ENCODE measurements at places on chromosomes 3 and 15. TPM values are rescaled to one million over a fixed set of nuclear protein-coding genes. Genes with fewer than 3 reads are reported as not detected.
A peak's percentile ranks its signal among the peaks of the same experiment; 100 is the strongest.

DNA sequence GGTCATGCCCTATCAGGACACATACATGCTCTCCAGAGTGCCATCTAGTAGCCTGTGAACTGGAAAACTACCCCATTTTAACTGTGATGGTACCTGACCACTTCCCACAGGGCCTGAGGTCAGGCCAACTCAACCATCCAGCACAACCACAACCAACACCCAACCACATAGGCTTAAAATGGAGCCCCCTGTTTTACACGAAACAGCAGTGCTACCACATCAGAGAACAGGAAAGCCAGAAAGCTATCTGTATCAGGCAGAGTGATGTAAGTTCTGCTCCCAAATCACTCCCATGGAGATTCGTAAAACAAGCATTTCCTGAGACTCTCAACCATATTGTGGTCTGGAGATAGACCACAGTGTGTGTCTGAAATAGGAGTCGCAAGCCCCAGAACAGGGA, 1017.3 kb upstream of the EPHA6 start:
- no peaks in the 10 kb centered on the region for H3K27me3 ChIP-seq
- no peak for DNase-seq
- no peaks in the 10 kb centered on the region for H3K36me3 ChIP-seq

DNA sequence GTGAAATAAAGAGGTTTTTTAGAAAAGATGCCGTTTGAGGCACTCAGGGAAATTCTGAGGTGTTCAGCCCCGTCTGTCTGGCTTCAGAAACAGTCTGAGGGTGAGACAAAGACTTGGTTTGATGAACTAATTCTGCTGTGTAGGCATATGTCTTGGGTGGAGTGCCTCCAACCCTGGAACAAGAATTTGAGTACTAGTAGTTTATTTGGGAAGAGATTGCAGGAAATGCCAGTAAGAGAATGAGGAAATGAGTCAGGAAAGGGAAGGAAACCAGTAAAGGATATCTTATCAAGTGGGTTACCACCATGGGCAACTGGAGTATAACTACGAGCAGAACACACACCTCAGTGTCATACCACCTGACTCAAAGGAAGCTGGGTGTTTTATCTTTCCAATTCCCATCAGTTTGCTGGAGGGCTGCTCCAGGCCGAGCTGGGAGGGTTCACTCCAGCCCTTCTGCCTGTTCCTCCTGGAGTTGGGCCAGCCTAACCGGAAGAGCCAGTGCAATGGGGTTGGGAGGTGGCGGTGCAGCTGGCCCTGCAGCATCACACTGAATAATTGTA, 75.3 kb downstream of the TGFBR2 start:
- peaks cover 6% of the 10 kb centered on the region for H3K36me3 ChIP-seq
- H3K27ac ChIP-seq = no peak overlapping the region
- H3K27me3 ChIP-seq = no peaks in the 10 kb centered on the region
- DNase-seq = no peak
- peaks cover 4% of the 10 kb centered on the region for H3K4me1 ChIP-seq

The SAMD7 gene
- total RNA-seq = not detected

- no peak overlapping the region for H3K4me3 ChIP-seq
- no peak for DNase-seq
- H3K27ac ChIP-seq = no peak overlapping the region
- H3K36me3 ChIP-seq = no peaks in the 10 kb centered on the region
Measured at GRCh38 chr3:163261618-163262017, 1765.0 kb downstream of the OTOL1 start.

- H3K4me3 ChIP-seq = no peak overlapping the region
- peaks cover 6% of the 10 kb centered on the region for H3K4me1 ChIP-seq
- no peaks in the 10 kb centered on the region for H3K27me3 ChIP-seq
- peak overlapping the region; percentile 83 for H3K27ac ChIP-seq
Measured at GRCh38 chr15:24823473-24823872, 131.3 kb upstream of the SNRPN start.

All from H1 (cell line).